Stimulated activated CD8-positive, alpha-beta memory T cell treated with anti-CD3 and anti-CD28 coated beads, Interleukin-4, amount 100 ng/mL, for 4 hours (primary cell): ENCODE measurements at places on chromosomes 7 and 10.

- no peak for DNase-seq
These were observed 3.8 kb upstream of the CELF2 start for GRCh38 chr10:11013836-11014235.

DNA sequence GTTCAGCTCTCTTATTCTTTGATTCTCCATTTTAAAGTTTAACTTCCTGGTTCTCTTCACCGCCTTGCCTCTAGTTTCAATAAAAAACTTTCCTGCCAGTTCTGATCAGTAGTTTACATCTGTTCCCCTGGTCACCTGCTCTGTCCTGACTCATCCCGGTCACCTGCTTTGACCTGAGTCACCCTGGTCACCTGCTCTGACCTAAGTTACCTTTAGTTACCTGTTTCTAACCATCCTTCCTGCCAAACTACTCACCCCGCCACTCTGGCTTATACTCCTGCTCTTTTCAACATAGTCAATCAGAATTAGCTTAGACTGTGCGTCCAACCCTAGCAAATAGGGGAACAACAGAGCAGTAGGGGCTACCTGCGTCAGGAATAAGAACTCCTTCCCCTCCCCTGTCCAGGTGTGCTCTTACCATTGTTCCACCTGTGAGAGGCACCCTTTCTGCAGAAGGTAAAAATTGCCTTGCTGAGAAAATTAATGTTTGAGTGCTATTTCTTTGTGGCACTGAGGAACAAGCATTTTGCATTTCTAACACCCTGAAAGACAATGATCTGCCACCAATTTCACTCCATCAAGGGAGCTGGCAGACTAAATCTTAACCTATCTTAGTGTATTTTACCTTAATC, 263.6 kb downstream of the DOCK4 start:
- no peak for DNase-seq

DNA sequence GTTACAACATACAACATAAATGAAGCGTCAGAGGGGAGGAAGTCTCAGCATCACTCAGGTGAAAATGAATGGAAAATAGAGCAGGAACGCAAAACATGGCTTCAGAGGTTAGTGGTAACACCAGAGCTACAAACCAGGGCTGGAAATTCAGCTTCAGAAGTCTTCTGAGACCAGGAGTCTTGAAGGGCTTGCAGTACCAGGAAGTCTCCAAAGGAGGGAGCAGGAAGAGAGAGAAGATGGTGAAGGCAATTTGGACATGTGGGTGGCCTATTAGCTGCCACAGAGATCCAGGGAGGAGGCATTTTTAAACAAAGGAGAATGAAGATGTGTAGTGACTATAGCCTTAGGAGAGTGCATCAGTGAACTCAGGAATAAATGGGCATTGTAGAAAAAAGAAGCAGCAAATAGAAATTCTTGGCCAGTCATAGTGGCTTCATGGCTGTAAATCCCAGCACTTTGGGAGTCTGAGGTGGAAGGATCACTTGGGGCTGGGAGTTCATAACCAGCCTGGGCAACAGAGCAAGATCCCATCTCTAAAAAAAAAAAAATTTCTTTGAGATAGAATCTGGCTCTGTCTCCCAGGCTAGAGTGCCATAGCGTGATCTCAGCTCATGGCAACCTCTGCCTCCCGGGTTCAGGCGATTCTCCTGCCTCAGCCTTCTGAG, 9.3 kb upstream of the TET1 start:
- DNase-seq = no peak

DNA sequence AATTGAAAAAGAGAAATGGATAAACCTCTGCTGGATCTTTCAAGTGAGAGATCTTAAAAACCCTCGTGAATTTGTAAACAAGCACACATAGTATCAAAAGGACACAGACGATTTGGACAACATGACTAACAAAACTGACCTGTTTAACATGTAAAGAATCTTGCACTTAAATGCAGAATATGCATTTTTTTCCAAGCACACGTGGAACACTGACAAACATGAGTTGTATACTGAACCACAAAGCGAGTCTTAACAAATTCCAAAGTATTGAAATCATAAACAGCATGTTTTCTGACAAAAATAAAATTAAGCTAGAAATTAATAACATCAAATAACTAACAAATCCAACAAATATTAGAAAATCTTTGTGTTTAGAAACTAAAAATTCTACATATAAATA, 65.0 kb upstream of the ZNF746 start:
- DNase-seq = no peak

- no peak for DNase-seq
These were observed 10.3 kb upstream of the RRP12 start for GRCh38 chr10:97411406-97411805.

DNA sequence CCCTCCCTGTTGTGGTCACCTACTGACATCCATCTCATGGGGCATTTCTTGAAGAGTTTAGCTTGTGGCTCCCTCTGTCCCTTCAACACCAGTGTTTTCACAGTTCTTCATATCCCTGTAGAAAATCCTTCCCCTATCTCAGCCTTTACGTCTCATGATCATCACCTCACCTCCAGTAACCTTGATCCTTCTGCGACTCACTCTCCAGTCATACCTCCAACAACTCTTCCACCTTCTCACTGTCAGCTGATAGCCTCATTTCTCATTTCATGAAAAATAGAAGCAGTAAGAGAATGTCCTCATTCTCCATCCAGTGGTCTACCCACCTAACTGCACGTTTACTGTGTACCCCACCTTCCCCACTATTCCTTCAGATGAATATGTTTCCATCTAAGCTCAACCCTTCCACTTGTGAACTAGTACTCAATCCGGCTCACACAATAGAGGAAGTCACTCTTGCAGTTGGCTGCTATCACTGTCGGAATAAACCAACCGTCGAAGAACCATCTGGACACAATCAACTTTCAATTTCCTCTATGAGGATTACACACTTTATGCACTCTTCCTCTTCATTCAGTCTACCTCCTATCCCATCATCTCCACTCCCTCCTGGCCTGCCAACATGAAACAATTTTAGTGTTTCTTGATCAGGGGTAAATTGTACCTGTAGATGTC, 256.0 kb downstream of the AHR start:
- DNase-seq = no peak

GRCh38 chr7:13153266-13153665, 465.8 kb downstream of the ARL4A start:
- DNase-seq = no peak

GRCh38 chr10:129760003-129760315, 204.1 kb downstream of the EBF3 start:
- DNase-seq = no peak

DNA sequence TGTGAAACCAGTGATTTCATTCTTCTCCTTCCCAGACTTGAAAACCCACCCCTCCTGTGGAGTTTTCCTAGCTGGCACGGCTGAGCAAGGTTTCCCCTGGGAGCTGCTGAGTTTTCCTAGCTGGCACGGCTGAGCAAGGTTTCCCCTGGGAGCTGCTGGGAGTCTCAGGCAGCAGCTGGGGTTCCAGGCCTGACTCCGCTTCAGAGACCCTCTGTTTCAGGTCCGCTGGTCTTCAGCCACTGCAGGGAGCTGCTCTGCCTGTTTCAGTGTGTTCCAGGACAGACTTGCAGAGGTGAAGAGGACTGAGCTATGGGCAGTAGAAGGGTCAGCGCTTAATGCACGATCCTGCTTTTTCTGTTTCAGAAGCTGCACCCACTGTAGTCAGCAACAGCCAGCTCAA, 104.9 kb downstream of the XRCC2 start:
- DNase-seq = no peak

DNA sequence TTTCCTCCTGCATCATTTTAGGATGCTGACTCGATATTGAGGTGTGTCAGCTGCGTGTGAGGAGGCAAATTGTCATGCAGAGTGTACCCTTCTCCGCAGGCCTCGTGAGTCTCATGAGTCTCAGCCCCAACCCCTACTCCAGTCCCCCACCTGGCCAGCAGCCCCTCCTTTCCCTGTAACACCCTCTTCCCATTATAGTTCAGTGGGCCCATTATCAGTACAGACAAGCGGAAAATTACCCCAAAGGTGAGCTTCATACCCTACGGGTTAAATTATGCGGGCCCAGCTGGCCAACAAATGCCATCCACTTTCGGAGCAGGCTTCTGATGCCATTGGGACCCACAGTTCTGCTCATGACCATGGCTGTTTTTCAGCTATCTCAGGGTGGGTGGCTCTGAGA, 25.2 kb downstream of the SFTPD start:
- DNase-seq = no peak

DNA sequence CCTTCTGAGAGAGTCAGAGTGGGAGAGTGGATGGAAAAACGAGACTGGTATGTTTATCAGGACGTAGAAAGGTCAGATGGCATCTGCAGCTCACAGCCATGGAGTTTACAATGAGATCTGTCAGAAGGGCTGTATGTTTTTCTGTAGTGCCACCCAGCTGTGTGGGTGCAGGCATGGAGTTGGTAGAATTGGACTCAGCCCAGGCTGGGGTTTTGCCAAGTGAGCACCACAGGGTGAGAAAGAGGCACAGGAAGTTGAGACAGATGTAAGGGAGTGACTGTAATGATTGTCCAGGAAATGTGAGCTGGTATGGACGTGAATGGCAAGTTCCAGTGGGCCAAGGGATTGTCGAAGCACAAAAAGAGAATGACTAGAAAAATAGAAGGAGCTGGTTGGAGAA, 9.1 kb upstream of the ZYX start:
- no peak for DNase-seq
